Calu3 (cell line): ENCODE measurements at places on chromosomes 16 and 17. TPM values are rescaled to one million over a fixed set of nuclear protein-coding genes. Genes with fewer than 3 reads are reported as not detected.

GRCh38 chr16:30997725-30998711, 12.4 kb downstream of the STX1B start:
- DNase-seq: peak; percentile 47

- peak; percentile 41 for DNase-seq
These were observed 7.2 kb downstream of the DLX3 start for GRCh38 chr17:49987681-49988441.

Gene KIF2B
- not detected in 2 replicates for total RNA-seq

GRCh38 chr16:28824717-28824973, 1.8 kb downstream of the ATXN2L start:
- DNase-seq: no peak

Gene EXOC3L1
- total RNA-seq: 0.31 and 1.2 TPM in 2 replicates

Gene SLC13A2
- total RNA-seq: not detected in 2 replicates

DNA sequence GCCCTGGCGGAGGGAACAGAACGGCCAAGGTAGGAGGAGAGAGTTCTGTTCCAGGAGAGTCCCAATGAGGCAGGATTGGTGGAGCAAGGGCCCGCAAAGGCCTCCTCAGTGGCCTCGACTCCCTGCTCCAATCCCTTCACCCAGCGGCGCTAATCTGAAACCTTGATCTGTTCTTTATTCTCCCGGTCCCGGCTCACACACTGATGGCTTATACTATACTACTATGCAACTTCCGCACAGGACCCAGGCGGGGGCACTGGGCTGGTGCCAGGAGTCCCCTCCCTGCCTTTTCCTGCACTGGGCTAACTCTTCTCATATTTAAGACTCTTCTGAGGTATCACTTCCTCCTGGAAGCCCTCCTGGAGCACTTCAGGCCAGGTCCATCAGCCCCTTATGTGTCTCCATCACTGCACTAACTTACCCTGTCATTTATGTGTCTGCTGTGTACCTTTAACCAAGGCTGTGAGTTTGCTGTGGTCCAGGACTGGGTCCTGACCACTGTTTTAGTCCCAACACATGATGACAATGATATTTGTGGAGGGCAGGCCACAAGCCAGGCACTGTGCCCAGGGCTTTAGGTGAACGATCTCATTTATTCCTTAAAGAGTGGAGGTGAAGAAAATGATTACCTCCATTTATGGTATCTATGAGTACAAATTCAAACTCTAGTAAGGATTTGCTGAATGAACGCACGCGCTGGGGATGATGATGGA, 6.8 kb downstream of the CCDC102A start:
- DNase-seq: no peak

DNA sequence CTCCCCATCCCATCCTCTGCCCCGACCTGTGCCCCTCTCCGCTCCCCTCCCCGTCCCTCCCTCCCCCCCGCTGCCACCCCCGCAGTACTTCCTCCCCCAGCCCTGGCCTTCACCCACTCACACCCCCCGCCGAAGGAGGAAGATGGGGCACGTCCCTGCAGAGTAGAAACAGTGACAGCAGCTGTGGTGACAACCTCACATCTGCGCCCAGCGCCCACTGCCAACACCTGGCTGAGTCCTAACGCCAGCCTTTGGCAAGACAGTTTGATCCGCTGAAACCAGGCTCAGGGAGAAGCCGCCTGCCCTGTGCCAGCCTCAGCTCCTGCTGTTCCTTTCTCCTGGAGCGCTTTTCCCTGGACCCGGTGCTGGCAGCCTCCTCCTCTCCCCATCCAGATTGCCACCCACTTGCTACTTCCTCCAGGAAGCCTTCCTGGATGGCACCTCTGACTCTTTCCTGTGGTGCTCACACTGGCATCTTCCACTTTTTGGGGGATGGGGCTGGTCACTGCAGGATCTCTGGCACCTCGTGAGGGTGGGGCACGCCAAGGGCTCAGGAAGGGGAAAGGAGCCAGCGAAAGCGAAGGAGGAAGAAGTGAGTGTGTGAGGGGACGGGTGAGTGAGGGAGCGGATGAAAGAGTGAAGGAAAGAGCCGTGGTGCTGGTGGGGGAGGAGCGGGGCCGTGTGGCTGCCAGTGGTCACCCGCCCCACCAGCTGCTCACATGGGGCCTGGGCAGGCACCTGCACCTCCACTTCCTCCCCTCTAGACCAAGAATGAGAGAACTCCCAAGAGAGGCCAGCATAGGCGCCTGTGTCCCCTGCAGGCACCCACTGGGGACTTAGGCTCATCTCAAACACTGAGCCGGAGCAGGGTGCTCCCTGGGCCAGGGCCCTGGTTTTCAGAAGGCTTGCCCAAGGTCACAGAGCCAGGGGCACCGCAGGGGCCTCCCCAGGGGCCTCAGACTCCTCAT, 27.0 kb downstream of the ZFPM1 start:
- no peak for DNase-seq

GRCh38 chr17:73030501-73030921, 62.0 kb downstream of the SLC39A11 start:
- no peak for DNase-seq

Gene TLE7
- total RNA-seq: not detected in 2 replicates

DNA sequence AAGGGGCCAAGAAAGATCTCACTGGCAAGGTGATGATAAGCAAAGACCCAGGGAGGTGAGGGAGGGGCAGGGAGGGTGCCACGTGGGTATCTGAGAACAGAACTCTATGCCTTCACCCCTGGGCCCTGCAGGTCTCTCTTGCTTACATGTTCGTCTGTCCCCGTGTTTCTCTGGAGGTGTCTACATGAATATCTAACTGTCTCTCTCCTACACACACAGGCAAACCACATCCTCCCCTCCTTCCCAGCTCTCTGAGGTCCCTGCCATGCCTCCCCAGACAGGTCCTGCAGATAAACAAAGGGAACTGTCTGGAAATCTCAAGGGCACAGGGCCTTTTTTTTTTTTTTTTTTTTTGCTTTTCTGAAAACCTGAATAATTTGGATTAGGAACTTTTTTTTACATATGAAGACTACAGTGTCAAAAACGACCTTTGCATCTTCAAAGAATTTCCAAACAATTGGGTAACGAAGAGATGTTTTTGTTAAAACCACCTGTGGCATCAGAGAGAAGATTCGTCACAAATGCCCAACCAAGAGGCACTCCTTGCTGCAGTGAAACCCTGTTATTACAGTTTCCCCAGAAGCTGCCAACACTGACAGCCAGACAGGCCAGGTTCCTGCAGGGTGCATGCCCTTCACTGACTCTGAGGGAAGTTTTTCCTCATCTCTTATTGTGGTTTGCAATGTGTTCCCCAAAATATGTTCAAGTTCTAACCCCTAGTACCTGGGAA, 17.8 kb downstream of the PLLP start:
- DNase-seq: peak; percentile 25

- peak; percentile 53 for DNase-seq
These were observed 26.5 kb upstream of the NF1 start for GRCh38 chr17:31068291-31068690.

Gene IL34
- 0.35 and 0.39 TPM in 2 replicates for total RNA-seq

DNA sequence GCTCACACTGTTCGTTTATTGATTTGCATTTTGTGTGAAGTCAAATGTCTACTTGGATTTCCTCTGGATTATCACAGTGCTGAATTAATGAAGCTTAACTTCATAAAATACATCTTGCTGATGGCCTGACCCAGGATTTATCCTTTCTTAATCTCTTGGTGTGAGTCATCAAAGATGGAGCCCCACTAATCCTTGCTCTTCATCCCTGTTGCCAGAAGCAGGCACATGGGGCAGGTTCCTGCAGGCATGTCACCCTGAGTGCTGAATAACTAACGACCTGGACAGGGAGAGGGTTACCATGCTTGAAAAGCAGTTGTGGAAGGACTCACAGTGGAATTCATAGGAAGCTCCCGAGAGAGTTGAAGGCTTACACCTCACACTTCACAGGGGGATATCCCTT, 56.0 kb upstream of the FA2H start:
- no peak for DNase-seq

GRCh38 chr17:38357486-38358123, 6.0 kb downstream of the SOCS7 start:
- no peak for DNase-seq

GRCh38 chr17:6643451-6644125, 2.7 kb downstream of the TXNDC17 start:
- no peak for DNase-seq

Gene IRF8
- 5.0 and 10.5 TPM in 2 replicates for total RNA-seq

Gene TP53TG3
- total RNA-seq: not detected in 2 replicates

Gene RCVRN
- not detected in 2 replicates for total RNA-seq

Gene SYNGR3
- total RNA-seq: 3.6 and 3.8 TPM in 2 replicates

DNA sequence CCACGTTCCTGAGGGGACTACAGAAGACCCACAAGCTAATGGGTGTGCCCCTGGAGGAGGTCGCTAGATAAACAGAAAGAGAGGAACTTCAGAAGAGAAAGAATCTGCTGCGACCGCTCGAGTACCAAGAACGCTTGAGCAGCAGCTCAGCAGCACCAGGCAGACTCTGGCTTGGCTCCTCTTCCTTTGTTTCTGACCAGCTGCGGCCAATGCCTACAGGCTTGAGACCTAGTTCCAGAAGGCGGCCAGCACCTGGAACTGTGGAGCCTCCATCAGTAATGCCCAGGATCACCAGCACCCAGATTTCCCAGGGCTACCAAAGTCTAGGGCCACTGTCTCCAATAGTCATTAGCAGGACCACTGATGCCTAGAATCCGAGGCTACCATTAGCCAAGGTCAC, 26.0 kb upstream of the GOSR2 start:
- DNase-seq: no peak

Gene USH1G
- total RNA-seq: 0.24 TPM in 1 of 2 replicates, not detected in the other

Gene CNEP1R1
- total RNA-seq: 21.8 and 23.2 TPM in 2 replicates

GRCh38 chr16:52548261-52549010, 1.5 kb upstream of the TOX3 start:
- DNase-seq: no peak

GRCh38 chr17:81999587-81999975, 22.2 kb downstream of the ASPSCR1 start:
- DNase-seq: no peak

DNA sequence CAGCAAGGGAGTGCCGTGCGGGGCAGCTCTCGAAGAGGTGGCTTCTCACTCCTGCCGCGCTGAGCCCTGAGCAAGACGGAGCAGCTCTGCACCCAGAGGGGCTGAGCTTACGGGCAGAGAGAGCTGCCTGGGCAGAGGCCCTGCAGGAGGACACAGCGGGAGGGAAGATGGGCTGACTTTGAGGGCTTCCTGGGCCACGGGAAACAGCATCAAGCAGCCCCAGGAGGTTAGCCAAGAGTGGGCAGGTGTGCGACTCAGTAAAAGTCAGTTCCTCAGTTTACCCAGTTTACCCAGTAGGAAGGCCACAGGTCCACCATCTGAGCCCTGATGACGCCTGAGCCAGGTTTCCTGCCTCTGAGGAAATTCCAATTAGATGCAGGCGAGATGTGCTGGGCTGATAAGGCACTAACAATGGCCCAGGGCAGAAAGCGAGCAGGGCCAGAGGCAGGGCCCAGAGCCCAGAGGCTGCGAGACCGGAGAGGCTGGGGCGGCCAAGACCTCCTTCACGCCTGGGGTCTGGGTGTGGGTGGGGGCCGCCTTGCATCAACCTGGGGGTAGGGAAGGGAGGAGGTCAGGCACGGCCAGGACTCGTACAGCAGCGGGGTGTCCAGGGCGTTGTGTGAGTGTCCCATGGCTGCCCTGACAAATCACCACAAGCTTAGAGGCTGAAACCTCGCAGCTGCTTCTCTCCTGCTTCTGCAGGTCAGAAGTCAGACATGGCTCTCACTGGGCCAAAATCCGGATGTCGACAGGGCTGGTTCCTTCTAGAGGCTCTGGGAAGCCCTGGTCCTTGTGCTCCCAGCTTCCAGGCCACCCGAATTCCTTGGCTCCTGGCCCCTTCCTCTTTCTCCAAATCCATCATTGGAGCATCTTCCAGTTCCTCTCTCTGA, 32.0 kb upstream of the CIBAR2 start:
- DNase-seq: no peak

- DNase-seq: no peak
These were observed 21.1 kb downstream of the CDR2 start for GRCh38 chr16:22353191-22353919.

DNA sequence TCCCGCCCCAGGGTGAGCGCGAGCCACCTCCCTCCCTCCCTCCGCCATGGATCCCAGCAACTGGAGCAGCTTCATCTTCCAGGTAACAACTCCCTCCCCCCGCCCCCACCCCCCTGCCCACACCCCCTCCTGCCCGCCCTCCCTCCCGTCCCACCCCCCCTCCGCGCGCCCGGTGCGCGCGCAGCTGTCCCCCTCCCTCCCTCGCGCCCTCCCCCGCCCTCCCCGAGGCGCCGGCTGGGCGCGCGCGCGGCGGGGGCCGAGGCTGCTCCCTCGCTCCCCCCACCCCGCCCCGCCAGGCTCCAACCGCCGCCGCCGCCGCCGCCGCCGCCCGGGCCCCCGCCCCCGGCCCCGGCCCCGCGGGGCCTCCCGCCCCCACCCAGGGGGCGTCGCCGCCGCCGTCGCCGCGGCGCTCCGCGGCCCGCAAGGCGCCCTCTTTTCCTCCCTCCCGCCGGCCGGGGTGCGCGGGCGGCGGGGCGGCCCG, at the start of gene MAZ:
MAZ (plus strand) TSS at position 431 of the 481 bp plus-strand sequence. CDS start 173 bp downstream, outside the sequence.
- peak; percentile 85 for DNase-seq

- DNase-seq: no peak
These were observed 4.0 kb upstream of the FA2H start for GRCh38 chr16:74778646-74779045.

DNA sequence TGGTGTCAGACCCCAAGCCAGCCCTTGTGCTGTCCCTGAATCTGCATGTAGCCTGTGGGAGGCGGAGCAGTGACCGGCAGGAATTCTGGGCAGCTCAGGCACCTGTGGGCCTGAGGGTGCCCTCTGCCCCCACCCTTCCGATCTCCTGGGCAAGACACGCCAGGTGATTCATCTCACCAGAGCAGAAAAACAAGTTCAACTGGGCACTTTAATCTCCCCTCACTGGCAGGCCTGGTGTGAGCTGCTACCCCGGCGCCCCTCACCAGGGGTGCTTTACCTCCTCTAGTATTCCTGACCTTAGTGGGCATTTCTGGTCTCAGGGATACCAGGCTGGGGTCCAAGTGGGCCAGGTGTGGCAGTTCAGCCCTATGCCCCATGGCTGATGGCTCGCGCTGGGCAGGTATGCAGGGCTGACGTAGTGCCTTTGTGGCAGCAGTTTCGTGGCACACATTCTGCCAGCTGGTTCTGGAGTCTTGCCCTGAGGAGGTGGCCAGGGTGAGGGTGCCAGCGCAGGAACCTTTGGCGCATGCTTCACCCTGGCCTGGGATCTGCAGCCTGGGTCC, 6.0 kb downstream of the ERBB2 start:
- peak; percentile 100 for DNase-seq

- DNase-seq: no peak
These were observed 11.0 kb downstream of the CCDC47 start for GRCh38 chr17:63762161-63763078.
